NCI-H1105 treated with DMSO at 0.1 percent for 48 hours (cell line): ENCODE measurements at places on chromosomes 12 and 14.

GRCh38 chr14:102140027-102140749, 491 bp downstream of the WDR20 start:
- DNase-seq = peak; percentile 4

- peak; percentile 87 for DNase-seq
These were observed at the start of gene ARL1 for GRCh38 chr12:101407436-101408345. ARL1 (minus strand) TSS chr12:101407772; CDS start chr12:101407645, 127 bp downstream.

DNA sequence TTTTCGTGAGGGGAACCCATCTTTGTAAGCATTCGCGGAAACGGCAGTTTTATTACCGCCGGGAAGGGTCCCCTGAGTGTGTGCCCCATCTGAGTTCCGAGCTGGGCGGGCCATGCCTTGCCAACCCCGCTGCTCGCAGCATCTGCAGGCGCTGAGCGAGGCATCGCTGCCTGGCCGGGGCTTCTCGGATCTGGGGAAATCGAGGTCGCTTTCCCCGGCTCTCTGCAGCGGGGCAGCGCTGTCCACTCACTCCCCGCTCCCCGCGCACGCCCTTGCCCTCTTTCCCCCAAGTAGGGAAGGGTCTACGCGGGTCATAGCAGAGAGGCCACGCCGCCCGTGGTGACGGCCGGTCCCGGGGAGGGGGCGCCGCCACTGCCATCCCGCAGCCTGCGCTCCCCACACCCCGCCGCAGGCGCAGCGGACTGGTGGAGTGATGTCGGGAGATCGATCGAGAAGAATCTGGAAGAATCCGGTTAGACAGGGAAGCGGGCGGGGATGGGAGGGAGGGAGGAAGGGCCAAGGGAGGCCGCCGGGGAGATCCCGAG, 507 bp upstream of the FKBP4 start:
- no peak for DNase-seq

DNA sequence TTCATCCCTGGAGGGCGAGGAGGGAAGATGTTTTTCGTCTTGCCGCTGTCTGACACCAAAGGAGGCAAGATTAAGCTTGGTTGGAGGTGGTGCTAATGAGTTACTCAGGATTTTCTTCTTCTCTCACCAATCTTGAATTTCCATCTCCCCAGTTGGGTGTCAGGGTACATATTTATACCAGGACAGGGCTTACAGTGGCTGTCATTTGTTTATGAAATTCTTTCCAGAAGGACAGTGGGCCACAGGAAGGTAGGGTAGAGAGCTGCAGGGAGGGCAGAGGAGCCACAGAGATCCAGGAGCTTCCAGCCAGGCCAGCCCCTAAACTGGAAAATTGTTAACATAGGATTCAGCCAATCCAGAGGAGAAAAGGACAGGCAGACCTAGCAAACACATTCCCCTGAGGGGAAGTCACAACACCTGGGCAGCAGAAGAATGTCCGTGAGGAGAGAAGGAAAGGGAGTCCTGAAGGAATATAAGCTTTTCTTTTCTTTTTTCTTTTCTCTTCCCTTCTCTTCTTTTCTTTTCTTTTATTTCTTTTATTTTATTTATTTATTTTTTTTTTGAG, 40.5 kb downstream of the IRF2BPL start:
- DNase-seq = no peak

DNA sequence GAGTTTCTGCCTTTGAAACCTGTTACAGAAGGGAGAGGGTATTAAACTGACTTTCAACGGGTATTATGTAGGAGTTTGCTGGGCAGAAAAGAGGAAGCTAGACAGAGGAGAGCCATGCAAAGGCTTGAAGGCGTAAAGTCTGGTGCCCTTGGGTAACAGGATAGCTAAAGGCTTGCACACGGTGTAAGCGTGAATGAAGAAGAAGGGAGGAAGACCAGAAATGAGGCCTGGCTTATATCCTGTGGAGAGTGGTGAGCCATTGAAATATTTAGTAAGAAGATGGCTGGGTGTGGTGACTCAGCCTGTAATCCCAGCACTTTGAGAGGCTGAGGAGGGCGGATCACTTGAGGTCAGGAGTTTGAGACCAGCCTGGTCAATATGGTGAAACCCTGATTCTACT, 22.6 kb downstream of the SUDS3 start:
- DNase-seq = no peak

- DNase-seq = no peak
These were observed 168.2 kb downstream of the AKAP6 start for GRCh38 chr14:32497248-32497647.

DNA sequence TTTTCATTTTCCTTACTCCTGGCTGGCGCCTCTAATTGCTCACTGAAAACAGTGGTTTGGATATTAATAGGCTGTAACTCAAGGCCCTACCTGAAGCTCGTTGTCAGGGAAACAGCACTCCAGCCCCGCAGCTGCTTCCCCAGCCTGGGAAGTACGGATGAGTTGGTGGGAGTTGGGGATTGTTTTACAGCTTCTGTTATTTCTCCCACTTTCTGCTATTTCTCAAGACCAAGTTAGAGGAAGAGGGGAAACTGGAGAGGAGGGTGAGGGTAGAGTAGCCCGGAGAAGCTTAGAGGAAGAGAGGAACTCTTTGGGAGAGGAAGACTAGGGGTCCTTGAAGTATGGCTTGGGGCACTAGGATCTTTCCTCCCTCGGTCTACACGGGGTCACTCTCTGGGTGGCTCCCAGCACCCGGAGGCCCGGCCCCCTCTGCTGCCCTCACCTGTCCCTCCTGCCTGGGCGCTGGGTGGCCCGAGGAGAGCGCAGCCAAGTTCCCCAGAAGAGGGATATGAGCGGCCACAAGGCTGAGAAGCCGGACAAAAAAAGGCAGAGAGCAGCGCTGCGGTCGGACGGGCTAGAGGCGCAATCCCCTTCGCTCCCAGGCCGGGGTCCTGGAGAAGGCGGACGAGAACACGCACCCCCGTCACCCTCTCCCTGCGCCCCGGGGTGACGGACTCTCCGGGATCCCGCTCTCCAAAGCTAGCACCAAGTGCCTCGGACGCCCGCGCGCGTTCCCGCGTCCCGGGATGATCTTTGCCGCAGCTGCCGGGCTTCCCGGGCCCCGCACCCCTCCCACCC, 671 bp downstream of the SPTB start:
- DNase-seq = peak; percentile 81

DNA sequence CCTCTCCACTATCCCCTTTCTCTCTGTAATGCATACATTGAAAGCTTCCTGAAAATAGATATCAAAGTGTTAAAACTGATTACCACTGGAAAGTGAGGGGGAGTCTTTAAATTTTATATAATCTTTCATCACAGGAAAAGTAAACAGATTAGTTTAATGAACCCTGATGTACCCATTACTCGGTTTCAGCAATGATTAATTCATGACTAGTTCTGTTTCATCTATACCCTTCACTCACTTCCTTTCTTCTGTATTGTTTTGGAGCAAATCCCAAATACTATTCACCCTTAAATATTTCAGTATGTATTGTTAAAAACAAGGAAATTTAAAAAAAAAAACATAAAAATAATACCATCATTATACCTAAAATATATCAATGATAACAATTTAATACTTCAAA, 67.3 kb upstream of the TMCC3 start:
- no peak for DNase-seq

- no peak for DNase-seq
These were observed 4.2 kb downstream of the RNASE9 start for GRCh38 chr14:20556500-20557211.
